ENCODE measurements at places on chromosomes 3 and 15.

DNA sequence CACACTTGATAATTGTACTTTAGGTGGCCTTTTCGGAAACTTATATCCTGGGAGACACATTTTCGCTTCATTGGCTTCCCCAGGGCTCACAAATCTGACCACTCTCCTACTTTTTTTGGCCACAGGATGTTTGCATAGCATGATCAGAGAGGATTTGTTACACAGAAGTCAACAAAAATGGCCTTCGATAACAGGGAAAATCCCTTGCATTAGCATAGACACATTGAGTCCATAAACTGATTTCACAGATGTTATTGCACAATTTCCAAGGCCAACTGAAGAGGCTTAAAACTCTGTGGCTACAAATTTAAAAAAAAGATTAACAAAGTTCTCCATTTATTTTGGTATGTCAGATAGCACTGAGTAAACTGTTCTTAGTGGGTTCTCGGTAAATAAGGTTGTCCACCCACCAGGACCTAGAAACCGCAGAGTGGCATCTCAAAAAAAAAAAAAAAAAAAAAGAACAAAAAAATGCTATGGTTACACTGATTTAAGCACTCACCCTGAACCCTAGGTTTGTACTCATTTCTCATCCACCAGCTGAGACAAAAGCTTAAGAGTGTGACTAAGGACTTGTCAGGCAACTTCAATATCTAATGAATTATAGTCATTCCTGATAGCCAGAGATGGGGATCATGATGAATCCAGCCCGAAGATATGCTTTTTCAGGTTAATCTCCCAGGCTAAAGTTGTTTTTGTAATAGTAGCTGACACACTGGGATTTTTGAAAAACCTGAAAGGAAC is 188.9 kb upstream of the SYNPR start:
- no peak for DNase-seq

DNA sequence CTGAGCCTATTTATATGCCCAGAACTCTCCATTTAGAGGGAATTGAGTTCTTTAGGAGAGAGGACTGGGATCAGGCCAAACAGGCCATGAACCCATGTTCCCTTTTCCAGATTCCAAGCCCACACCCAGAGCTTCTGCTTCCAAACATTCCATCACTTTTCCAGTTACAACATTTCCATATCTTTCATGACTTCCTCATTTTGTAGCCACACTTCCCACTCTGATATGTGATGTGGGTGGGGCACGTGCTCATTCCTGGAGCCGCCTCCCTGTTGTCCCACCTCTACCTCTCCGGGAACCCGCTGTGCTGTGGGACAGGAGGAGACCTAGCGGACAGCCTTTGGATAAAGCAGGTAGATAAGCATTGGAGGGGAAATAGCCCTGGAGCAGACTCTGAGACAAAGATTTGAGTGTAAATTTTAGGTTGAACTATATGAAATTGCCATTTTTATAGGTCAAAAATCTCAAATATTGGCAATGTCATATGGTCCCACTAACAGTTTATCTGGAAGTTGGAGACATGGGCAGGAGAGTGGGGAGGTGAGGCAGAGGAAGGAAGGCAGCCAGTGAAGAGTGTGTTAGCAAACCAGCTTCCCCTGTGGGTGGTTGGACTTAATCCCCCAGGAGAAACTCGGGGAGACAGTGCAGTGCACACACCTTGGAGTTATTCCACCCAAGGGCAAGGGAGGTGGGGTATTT is 31.8 kb downstream of the CYP8B1 start:
- DNase-seq = no peak

GRCh38 chr15:63938486-63939061 is 104.8 kb upstream of the HERC1 start:
- peak; percentile 7 for DNase-seq

GRCh38 chr15:77305953-77306352 is 114.0 kb downstream of the PEAK1 start:
- DNase-seq = no peak

DNA sequence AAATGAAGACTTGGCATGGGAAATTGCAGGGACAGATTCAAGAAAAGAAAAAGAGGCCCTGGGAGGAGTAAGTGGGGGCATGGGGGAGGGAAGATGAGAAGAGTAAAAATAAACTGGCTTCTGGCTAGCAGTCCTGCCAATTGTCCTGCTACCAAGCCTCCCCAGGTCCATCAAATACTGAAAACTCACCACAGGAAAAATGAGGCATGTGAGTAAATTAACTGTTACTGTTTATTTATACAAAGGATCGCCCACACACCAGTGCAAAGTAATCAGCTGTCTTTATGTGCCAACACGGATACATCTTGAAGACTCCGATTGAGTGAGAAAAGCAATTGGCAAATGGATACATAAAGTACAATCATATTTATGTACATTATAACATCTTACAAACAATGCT is 10.7 kb upstream of the KLHL25 start:
- DNase-seq = no peak

DNA sequence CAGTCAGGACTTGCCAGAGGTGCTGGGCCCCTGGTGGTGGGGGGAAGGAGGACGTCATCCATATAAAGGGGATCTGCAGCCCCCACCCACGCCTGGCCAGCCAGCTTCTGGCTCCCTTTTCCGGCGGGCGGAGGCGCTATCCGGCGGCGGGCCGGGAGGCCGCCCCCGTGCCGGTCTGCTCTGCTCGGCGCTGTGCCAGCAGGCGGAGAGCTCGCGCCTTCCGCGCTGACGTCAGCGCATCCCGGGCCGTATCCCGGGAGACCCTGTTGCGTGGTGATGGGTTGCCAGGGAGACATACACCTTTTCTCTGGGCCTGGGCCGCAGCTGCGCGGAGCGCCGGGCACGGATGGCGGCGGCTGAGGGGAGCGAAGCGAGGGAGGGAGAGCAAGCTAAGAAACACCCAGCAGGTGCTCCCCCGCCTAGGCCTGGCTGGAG is 1.1 kb downstream of the FAM131A start:
- no peak for DNase-seq

- DNase-seq = no peak
Observed at GRCh38 chr3:69569520-69569919, 169.7 kb upstream of the MITF start.

DNA sequence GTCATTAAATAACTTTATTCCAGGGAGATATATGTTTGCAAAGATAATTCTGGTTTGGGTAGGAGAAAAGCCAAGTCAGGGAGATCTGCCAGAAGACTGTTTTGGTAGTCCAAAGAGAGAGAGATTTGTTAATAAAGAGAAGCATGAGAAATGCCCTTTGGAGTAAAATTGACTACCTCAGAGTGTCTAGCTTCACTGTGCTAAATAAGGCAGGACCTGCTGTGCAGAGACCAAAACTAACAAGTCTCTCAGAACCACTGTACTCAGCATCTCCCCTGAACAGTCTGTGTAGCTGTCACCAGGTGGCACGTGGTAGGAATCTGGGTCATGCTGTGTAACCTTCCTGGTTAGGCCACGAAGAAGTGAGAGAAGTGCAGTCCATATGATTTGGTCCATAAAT is 31.6 kb upstream of the SLC35G2 start:
- no peak for DNase-seq

- DNase-seq = no peak
Observed at GRCh38 chr15:42508263-42508690, 12.8 kb downstream of the SNAP23 start.

DNA sequence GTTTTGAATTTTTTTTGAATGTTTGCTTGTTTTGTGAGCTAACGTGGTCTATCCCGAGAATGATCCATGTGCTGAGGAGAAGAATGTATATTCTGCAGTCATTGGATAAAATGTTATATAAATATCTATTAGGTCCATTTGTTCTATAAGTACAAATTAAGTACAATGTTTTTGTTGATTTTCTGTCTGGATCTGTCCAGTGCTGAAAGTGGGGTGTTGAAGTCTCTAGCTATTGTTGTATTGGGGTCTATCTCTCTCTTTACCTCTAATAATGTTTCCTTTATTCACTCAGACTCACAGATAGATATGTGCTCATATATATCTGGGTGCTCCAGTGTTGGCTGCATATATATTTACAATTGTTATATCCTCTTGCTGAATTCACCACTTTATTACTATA is 144.8 kb upstream of the SETMAR start:
- DNase-seq = no peak

GRCh38 chr15:70853973-70854665 is at the start of gene LARP6:
Gene LARP6 (minus strand): TSS chr15:70854157. CDS start chr15:70854088, 69 bp downstream.
- DNase-seq = no peak

DNA sequence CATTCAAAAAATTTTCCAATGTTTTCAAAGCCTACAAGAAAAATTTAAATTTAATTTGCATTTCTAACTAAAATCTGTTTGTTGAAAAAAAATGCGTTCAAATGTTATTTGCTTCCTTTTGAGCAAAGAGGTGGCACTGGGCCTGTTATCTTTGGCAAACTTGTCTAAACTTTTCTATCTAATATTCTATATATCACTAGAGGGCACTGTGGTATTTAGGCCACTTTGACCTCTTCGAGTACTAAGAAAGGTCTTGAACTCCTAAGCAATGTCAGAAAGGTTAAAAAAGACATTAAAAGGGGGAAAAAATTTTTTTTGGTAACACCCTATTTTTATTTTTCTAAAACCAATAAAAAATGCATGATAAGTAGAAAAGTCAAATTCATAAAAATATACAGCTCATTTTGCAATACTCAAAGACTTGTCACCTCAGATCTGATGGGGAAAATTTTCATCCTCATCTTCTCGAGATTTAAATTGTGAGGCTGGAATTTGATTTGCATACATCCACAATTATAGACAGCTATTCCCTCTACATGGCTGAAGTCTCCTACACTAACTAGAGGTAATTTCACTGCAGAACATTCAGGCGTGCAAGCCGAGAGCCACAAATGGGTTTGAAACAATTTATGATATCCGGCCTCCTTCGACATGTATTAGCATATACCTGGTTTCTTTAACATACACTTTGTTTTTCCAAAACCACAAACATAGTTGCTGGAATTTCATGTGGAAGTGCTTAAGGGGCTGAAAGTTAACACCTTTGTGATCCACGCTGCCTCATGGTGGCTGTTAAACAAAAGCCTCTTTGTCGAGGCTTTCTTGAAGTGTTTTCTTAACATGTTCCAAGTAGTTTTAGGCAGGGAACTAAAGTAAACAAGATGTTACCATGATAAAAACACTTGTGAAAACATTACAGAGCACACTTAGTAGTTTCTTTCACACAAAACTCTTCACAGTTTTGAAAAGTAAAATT is 576.4 kb downstream of the FOXP1 start:
- DNase-seq = no peak

GRCh38 chr3:107523289-107523538 is 452 bp downstream of the BBX start:
- DNase-seq = no peak

DNA sequence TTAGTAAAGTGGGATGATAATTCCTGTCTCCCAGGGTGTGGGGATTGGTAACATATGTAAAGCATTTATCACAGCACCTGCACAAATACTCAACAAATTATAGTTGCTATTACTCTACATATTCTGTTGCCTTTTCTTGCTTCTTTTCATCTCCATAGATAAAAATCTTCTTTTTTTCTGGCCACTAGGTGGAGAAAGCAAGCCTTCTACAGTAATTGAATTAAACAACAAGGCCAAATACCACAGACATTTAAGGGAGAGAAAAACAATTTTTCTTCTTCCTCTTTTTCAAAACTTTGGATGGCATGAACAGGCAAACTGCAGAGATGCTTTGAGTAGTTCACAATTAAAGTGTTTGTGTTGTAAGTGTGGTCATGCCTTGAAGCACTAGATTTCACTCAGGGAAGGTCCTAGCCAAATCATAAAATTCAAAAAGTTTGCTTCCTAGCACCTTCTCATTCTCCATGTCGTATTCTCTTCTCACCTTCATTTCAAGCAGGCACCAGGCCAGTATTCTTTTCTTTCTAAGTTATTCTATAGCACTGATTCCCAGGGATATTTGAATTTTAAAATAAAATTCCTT is 493.4 kb upstream of the TGFBR2 start:
- DNase-seq = no peak

DNA sequence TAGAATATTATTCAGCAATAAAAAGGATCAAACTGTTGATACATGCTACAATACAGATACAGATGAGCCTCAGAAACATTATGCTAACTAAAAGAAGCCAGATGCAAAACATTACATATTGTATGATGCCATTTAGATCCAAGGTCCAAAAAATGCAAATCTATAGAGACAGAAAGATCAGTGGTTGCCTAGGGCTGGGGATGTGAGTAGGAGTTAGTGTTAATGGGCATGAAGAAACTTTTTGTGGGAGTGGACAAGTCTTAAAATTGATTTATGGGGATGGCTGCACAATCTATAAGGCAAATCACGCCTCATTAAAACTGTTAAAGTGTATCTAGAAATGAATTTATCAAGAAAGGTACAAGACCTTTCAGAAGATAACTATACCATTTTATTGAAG is 45.0 kb downstream of the EHHADH start:
- no peak for DNase-seq

- DNase-seq = no peak
Observed at GRCh38 chr3:66889750-66890494, 108.2 kb upstream of the KBTBD8 start.

DNA sequence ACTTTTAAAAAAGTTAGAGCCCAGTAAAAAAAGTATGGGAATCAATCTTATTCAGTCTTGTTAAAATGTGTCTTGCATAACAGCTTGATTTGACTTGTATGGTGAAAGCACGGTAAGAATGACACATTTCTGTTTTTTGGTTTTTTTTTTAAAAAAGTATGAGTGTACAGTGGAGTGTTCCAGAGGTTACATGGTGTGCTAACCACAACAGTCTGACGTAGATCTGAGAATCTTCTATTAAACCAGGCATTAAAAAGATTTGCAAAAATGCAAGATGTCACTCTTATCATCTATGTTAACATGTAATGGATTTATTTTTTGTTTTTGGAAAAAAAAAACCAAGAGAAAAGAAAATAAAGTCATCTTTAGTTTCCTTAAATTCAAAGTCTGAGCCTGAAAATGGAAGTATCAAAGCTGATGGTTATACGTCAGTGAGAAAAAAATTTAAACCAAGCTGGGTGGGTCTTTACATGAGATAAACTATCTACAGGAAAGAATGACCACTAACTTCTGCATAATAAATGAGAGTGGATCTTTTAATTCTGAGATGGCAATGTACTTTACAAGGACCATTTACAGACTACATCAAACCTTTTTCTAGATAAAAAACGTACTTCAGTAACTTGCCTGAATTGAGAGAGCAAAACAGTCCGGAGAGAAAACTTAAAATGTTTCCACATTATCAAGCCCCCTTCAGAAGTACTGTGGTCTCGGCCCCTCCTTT is 1.6 kb downstream of the GABPB1 start:
- DNase-seq = no peak

GRCh38 chr15:88904624-88905327 is 8.4 kb downstream of the MFGE8 start:
- DNase-seq = peak; percentile 94

GRCh38 chr3:72694398-72694797 is 153.8 kb downstream of the SHQ1 start:
- no peak for DNase-seq

GRCh38 chr15:51842852-51843737 is 13.6 kb downstream of the TMOD3 start:
- no peak for DNase-seq

- no peak for DNase-seq
Observed at GRCh38 chr3:112466020-112466419, 33.3 kb downstream of the BTLA start.

- no peak for DNase-seq
Observed at GRCh38 chr3:150757768-150758167, 5.2 kb downstream of the SIAH2 start.

- no peak for DNase-seq
Observed at GRCh38 chr15:35874260-35874905, 328.4 kb upstream of the DPH6 start.
